T47D (cell line): ENCODE measurements at places on chromosomes 2 and 18.

DNA sequence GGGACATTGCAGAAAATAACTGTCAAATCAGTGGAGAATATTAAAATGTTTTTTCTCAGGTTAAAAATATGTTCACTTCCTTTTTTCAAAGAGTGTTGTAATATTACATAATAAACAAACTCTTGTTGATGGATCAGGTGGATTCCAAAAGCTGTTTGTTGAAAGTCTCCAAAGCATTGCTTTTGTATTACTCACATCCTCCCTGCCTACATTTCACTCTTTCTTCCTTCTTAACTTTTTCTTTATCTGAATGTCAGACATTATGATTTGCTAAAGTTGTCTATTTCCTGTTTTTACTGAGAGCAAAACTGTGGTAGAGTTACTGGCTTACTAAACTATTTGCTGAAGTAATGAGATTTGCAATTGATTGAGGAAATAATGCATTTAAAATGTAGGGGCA is 92.1 kb downstream of the CDH19 start:
- DNase-seq = no peak

- DNase-seq = no peak
Observed at GRCh38 chr18:68854786-68855391, 57.0 kb downstream of the CCDC102B start.

- no peak for DNase-seq
Observed at GRCh38 chr2:155653176-155653575, 679.3 kb downstream of the NR4A2 start.

- DNase-seq = no peak
Observed at GRCh38 chr18:25005541-25006403, 346.2 kb downstream of the ZNF521 start.

GRCh38 chr2:181675254-181675653 is 5.1 kb downstream of the NEUROD1 start:
- DNase-seq = no peak

- DNase-seq = no peak
Observed at GRCh38 chr2:222753251-222753824, 81.9 kb downstream of the MOGAT1 start.

GRCh38 chr2:136005462-136006196 is 20.2 kb upstream of the DARS1 start:
- no peak for DNase-seq

DNA sequence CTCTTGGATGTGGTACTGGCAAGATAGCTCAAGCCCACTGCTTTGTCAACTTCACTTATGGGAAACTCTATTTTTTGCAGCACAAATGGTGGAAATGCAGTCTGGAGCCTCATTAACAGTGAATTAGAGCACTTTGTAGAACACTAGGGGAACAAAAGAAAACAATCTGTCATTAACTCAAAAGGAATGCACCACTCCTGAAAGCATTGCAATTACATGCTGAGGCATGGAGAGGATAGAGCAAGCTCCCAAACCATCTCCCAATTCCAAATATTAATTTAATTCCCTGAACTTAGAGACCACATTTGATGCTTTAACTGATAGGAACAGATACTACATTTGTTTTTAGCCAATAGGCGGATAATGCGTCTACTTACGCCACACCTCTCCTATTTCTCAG is 32.8 kb upstream of the TANC1 start:
- DNase-seq = no peak

GRCh38 chr2:100057901-100058261 is 84.5 kb downstream of the AFF3 start:
- no peak for DNase-seq

DNA sequence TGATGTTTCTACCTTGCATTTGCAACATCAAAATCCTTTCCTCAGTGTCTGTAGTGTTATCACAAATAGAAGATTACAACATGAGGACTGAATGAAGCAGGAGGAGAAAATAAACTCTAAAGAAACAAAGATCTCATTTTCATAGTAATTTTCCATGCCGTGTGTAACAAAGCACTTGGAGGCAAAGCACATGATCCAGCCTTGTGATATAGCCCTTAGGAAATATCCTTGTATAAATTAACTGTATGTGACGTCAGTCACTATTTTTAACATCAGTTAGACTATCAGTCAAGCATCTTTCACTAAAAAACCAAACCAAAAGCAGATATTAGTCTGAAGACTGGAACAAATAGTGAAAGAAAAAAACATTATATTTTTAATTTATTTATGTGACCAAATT is 492.1 kb upstream of the CNTNAP5 start:
- DNase-seq = no peak

DNA sequence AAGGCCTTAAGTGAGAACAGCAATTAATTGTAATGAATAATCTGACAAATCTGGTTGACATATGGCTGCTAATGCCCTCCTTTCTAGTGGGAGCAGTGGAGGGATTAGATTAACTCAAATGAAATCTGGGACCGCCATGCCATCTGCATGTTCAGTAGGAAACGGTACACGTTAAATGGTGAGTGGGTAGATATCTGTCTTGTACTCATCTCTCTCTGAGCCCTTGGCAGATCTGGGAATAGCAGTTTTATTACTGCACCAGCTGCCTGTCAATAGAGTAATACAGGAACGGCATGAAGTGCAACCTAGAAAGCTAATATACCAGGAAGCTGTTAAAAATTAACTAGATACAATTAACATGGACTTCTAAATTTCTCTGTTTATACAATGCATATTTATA is 258.8 kb downstream of the GPD2 start:
- DNase-seq = no peak

- no peak for DNase-seq
Observed at GRCh38 chr18:64851726-64852125, 702.8 kb upstream of the LINC00305 start.

GRCh38 chr2:18299423-18300212 is 260.8 kb downstream of the RDH14 start:
- DNase-seq = no peak

DNA sequence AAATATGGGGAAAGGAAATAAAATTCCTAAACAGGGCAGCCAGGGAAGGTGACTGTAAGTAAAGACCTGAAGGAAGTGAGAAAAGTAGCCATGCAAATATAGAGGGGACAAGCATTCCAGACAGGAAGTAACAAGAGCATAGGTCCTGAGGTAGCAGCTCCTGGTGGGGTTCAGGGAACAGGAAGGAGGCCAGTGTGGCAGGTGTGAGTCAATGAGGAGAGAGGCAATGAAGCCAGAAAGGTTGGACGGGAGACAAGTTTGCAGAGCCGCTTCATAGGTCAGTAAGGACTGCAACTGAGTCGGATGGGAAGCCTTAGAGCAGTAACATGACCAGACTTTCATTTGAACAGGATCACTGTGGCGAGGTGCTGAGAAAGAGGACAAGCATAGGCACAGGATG is 150.9 kb downstream of the METTL4 start:
- DNase-seq = no peak

DNA sequence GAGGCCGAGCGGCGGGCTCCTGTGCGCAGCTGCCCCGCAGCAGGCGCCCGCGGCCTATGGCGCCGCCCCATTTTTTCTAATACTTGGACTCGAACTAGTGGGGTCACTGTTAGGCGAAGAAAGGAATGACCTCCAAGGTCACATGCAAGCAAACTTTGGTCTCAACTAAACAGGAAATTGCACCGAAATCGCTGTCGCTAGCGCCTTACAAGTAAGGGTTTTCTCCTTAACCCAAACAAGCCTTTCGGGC is 339 bp downstream of the ACAA2 start:
- no peak for DNase-seq

- no peak for DNase-seq
Observed at GRCh38 chr2:64327510-64328414, 126.2 kb upstream of the LGALSL start.

GRCh38 chr2:43368483-43369385 is 142.3 kb upstream of the ZFP36L2 start:
- DNase-seq = no peak

- DNase-seq = no peak
Observed at GRCh38 chr18:35029770-35030169, 11.4 kb upstream of the MAPRE2 start.

GRCh38 chr2:106039634-106040315 is 154.3 kb downstream of the UXS1 start:
- no peak for DNase-seq
